ENCODE measurements at places on chromosomes 7 and 10. TPM values are rescaled to one million over a fixed set of nuclear protein-coding genes. Genes with fewer than 3 reads are reported as not detected.

DNA sequence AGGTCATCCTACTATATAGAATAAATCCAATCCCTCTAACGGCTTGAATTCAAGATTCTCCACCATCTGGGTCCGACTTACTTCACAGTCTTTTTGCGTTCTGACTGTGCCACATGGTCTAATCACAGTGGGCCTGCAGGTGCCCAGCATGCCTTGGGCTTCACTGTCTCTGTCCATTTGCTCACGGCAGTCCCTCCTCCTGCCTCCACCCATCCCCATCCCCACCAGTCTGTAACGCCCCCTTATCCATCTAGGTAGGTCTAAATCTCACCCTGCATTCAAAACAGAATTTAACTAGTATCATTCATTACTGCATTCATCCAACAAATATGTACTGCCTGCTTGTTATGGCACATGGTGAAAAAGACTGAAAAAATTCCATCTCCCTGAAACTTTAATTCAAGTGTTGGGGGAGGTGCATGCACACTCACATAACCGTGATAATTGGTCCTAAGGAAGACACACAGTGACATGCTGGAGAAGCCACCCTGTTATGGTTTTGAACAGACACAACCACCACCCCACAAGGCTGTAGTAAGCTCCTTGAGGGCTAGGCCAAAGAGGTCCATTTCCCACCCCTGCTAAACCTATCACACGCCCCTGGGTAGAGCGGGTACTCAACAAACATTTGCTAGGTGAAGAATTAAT is 24.2 kb downstream of the SORBS1 start:
- no peak overlapping the region for H3K27ac ChIP-seq
- no peak overlapping the region for H3K4me3 ChIP-seq
- no peak for DNase-seq
- no peaks in the 10 kb centered on the region for H3K27me3 ChIP-seq

GRCh38 chr10:63751836-63752235 is 230.6 kb downstream of the REEP3 start:
- no peaks in the 10 kb centered on the region for H3K4me1 ChIP-seq
- no peak for DNase-seq
- H3K4me3 ChIP-seq, result no peak overlapping the region
- no peaks in the 10 kb centered on the region for H3K27me3 ChIP-seq
- H3K36me3 ChIP-seq, result no peaks in the 10 kb centered on the region

Gene LFNG
- 28.0 TPM for total RNA-seq

- H3K4me3 ChIP-seq, result no peak overlapping the region
- no peak overlapping the region for H3K27ac ChIP-seq
- DNase-seq, result no peak
- H3K4me1 ChIP-seq, result no peaks in the 10 kb centered on the region
- H3K27me3 ChIP-seq, result no peaks in the 10 kb centered on the region
Measured at GRCh38 chr7:101265622-101266516, 21.0 kb upstream of the FIS1 start.

GRCh38 chr7:39691821-39692220 is 68.4 kb downstream of the RALA start:
- no peaks in the 10 kb centered on the region for H3K27me3 ChIP-seq
- peaks cover 21% of the 10 kb centered on the region for H3K36me3 ChIP-seq
- no peaks in the 10 kb centered on the region for H3K4me1 ChIP-seq
- H3K27ac ChIP-seq, result no peak overlapping the region
- H3K4me3 ChIP-seq, result no peak overlapping the region
- no peak for DNase-seq

DNA sequence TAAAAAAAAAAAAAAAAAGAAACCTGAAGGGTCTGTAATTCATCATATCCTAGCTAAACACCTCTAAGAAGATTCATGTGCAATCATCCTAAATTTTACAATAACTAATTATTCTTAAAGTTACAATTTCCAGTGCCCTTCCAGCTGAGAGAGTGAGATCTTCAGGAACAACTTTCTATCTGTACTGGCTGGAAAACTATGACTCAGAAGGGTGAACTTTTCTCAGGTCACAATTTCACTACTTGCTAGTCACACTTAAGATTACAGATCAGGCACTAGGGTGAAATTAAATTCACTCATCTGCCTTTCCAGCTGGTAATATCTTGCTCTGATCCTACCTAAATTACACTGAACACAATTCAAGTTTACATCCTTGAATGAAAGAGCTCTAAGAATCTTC is 158.8 kb downstream of the ANK3 start:
- H3K4me3 ChIP-seq, result no peak overlapping the region
- no peaks in the 10 kb centered on the region for H3K4me1 ChIP-seq
- H3K27me3 ChIP-seq, result no peaks in the 10 kb centered on the region

DNA sequence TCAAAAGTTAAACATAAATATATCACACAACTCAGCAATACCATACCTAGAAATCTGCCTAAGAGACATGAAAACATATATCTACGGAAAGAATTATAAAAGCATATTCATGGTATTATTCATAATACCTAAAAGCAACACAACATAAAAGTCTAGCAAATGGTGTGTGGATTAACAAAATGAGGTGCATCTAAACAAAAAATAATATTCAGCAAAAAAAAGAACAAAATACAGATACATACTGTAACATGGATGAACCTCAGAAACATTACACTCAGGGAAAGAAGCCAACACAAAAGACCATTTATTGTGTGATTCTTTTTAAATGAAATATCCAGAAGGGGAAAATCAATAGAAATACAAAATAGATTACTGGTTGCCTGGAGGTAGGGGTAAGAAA is 155.0 kb downstream of the IMMP2L start:
- H3K27ac ChIP-seq, result no peak overlapping the region
- H3K36me3 ChIP-seq, result no peaks in the 10 kb centered on the region
- H3K4me3 ChIP-seq, result no peak overlapping the region
- DNase-seq, result no peak

DNA sequence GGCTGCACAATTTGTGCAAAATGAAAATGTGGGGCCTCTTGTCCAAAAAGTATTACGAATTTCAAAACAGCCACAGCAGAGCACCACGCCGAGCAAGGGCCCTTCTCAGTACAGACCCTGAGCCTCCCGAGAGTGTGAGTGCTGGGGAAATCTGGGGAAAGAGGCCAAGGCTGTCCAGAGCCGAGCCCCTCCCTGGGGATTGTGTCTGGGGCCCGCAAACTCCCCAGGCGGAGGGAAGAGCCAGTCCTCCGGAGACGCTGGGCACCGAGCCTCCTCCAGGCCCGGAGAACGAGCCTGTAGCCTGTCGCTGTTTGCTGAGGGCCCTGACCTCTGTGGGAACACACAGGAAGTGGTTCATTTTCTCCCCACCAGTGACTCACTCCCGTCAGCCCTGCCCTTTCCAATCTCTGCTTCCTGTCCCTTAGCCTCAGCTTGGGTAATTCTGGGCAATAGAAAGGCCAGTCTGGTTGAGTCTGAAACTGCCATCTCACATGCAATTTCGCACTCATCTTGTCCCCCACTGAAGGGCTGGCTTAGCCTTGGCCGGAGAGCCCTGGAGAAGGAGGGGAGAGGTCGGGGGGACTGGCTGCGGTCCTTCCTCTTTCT is 19.5 kb upstream of the GNA12 start:
- peak; percentile 61 for DNase-seq
- H3K27me3 ChIP-seq, result no peaks in the 10 kb centered on the region
- peak overlapping the region; percentile 32 for H3K4me3 ChIP-seq
- no peaks in the 10 kb centered on the region for H3K36me3 ChIP-seq

GRCh38 chr10:71573562-71574518 is 145.7 kb downstream of the C10orf105 start:
- no peak overlapping the region for H3K27ac ChIP-seq
- no peaks in the 10 kb centered on the region for H3K36me3 ChIP-seq
- no peaks in the 10 kb centered on the region for H3K27me3 ChIP-seq
- H3K4me1 ChIP-seq, result no peaks in the 10 kb centered on the region

Gene ANKRD61
- total RNA-seq, result 0.24 TPM

GRCh38 chr10:54131833-54132232 is 669.2 kb downstream of the PCDH15 start:
- H3K27me3 ChIP-seq, result no peaks in the 10 kb centered on the region
- H3K4me3 ChIP-seq, result no peak overlapping the region
- H3K36me3 ChIP-seq, result no peaks in the 10 kb centered on the region
- H3K4me1 ChIP-seq, result no peaks in the 10 kb centered on the region
- H3K27ac ChIP-seq, result no peak overlapping the region

DNA sequence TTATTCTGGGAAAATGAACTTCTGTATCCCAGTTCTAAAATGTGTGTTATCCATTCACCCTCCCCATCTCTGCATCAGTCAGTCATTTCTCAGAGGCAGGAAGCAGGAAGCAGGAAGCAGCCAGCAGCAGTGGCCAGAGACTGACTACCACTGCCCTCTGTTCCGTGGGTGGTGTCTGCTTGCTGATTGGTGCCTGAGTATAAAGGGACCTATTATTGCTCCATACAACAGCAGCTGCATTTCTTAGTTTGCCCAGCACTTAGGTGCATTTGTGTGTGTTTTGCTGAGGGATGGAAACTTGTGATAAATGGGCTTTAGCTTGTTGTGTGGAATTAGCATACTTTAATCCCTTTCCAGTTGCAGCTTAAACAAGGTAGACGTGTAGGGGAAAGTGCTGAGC is 582.2 kb downstream of the SORCS1 start:
- H3K36me3 ChIP-seq, result no peaks in the 10 kb centered on the region
- no peak overlapping the region for H3K27ac ChIP-seq
- no peak overlapping the region for H3K4me3 ChIP-seq

Gene SPDYE2
- total RNA-seq, result not detected
